Esophagus squamous epithelium (tissue), 5 donors: ENCODE measurements at places on chromosomes 16 and 17.

GRCh38 chr17:44749076-44749979 is 9.5 kb upstream of the ADAM11 start:
- DNase-seq, result no peak

DNA sequence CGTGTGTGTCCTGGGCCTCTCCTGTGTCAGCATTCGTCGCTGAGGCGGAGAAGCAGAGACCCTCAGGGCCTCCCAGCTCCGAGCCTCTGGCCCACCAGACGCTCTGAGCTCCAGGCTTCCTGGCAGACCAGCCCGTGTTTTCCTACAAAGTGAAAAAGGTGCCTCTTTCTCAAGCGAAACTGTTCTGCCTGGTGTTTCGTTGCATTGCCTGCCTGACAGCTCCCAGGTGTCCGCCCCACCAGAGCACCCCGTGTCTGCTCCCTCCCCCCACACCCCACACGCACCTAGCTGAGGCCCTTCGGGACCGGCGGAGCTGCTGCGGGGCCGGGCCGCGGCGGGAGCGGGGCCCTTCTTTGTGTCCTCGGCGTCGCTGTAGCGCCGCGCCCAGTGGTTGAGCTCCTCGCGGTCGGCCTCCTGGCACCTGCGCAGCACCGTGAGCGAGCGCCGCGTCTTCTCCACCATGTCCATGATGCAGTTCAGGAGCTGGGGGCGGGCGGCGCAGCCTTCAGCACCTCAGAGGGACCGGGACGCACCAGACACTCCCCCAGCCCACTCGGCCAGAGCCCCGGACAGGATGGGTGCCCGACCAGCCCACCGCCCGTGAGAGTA is 14.7 kb upstream of the PABPN1L start:
- no peak for DNase-seq

DNA sequence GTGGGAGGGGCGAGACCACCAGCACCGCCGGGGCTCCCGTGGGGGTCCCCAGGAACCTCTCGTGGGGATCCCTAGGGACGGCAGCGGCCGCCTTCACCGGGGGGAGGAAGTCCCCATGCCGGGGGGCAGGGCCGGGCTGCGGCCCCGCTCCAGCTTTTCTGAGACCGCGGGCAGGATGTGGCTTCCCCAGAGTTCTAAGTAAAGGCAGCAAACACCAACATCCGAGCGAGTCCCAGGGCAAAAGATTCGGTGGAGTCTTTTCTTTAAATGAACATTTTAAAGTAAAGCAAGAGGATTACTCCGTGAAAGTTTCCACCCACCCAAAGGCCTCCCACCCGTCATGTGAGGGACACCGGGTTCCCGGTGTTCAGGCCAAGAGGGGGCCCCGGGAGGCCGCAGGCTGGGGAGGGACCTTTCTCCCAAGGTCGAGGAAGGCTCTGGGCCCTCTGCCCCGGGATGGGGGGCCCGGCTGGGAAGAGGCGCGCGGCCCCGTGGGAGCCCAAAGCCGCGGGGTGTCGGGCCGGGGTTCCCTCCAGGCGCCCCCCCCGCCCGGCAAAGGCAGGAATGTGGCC is 137.2 kb upstream of the RPH3AL start:
- no peak for DNase-seq

- no peak for DNase-seq
Measured at GRCh38 chr16:50505714-50506542, 42.3 kb upstream of the NKD1 start.

DNA sequence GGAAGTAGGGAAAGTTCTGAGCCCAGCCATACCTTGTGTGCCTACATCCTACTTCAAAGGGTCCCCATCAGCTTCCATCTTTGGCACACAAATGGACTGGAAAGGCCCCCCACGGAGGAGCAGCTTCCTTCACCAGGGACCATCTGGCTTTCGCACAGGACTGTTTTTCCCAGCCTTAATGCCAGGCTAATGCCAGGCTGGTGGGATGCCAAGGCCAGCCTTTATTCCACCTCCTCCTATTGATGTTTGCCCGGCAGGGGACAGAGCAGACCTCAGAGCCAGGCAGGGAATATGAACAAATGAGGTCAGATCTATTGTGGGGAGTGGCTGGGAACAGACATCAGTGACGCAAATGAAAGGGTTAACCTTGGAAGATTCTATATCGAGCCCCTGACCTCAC is 5.7 kb downstream of the GPR179 start:
- DNase-seq, result no peak
